ENCODE measurements at places on chromosomes 16 and 17.
A peak's percentile ranks its signal among the peaks of the same experiment; 100 is the strongest.

DNA sequence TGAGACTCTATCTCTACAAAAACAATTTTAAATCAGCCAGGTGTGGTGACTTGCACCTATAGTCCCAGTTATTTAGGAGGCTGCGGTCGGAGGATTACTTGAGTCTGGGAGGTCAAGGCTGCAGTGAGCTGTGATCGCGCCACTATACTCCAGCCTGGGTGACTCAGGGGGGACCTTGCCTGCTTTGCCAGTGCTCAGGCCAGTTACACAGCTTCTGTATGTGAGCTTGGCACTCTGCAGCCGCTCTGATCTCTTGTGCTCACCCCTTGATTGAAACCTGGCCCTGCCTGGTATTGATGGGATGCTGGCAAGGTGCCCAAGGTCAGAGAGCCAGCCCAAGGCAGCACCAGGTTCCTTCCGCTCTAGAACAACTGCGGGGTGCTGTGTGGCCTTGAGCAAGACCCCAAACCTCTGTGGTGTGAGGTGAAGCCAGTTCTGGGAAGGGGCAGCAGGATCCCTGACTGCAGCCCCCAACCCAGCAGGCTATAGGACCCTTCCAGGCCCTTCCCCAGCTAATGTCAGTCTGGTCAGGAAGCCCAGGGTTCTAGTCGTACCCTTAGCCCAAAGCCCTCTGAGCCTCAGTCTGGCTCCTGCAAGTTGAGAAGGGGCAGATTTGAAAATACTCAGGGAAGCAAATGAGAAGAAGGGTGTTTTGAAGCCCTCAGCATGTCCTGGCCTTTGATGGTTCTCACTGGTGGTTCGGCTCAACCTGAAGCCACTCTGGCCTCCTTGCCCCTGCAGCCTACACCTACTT is 18.9 kb downstream of the MMP15 start:
- no peak for DNase-seq

- no peak for DNase-seq
Measured at GRCh38 chr16:24741862-24742261, 12.4 kb downstream of the TNRC6A start.

DNA sequence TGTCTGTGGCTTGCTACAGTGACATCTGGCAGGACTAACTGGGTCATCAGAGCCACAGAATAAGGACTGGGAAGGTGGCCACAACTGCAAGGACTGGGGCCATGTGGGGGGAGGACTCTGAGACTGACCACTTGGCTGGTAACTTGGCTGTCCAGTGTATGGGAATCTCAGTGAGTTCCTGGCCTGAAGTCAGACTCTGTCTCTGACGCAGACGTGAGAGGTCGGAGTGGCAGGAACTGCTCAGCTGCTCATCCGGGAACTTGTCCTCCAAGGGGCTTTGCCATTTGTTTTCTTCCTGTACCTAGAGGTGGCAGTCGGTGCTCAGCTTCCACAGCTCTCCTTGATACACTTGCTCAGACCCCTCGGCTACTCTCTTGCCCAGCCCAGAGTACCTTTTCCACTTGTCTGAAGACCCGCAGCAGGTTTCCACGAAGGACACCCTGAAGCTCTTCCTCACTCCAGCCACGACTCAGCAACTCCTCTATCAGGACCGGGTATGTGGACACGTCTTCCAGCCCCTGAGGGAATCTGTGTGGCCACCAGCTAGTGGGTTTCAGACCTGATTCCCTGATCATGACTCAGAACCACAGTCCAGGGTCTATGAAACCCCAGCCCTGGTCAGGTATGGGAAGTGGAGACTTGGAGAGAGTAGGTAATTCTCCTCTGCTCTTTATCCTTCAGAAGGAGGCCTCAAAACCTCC is 7.3 kb upstream of the DPEP3 start:
- DNase-seq: no peak

DNA sequence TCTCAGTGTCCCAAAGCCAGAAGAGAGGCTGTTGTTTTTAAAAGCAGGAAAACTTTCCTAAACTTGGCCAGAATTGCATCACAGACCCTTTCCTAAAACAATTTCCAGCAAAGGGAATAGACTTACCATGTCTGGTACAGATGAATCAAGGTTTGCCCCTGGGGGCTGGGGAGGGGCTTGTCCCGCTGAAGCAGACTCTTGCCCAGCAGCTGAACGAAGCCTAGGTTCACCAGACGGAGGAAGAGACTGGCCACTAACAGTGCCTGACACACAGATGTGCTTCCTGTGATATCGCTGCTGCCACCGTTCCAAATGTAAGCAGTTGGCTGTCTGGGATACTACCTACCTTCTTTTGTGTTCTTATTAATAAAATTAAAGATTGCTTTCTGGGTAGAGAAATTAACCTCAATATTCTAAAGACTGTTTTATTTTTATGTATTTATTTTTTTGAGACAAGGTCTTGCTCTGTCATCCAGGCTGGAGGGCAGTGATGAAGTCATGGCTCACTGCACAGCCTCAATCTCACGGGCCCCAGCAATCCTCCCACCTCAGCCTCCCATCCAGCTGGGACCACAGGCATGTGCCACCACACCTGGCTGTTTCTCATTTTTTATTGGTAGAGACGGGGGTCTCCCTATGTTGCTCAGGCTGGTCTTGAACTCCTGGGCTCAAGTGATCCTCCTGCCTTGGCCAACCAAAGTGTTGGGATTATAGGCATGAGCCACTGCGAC is 13.5 kb downstream of the PRCD start:
- DNase-seq: no peak

GRCh38 chr16:57271063-57271345 is 13.5 kb downstream of the PLLP start:
- no peak for DNase-seq

- no peak for DNase-seq
Measured at GRCh38 chr16:57562669-57563486, 20.4 kb downstream of the ADGRG5 start.

DNA sequence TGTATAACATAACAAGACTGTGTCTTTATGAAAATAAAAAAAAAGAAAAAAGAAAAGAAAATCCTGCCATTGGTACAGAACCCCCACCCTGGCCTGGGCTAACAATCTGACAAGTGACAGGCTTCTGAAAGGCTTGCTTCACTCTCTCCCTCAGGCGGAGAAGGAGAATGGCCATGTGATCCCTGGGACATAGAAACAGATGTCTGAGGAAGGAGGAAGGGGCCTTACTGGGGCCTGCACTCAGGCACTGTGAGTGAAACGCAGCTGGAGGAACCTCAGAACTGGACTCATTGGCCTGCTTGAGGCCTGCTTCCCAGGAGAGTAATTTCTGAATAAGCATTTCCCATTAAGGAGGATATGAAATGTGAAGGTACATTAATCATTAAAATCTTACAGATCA is 17.5 kb downstream of the MAP3K14 start:
- DNase-seq: no peak

DNA sequence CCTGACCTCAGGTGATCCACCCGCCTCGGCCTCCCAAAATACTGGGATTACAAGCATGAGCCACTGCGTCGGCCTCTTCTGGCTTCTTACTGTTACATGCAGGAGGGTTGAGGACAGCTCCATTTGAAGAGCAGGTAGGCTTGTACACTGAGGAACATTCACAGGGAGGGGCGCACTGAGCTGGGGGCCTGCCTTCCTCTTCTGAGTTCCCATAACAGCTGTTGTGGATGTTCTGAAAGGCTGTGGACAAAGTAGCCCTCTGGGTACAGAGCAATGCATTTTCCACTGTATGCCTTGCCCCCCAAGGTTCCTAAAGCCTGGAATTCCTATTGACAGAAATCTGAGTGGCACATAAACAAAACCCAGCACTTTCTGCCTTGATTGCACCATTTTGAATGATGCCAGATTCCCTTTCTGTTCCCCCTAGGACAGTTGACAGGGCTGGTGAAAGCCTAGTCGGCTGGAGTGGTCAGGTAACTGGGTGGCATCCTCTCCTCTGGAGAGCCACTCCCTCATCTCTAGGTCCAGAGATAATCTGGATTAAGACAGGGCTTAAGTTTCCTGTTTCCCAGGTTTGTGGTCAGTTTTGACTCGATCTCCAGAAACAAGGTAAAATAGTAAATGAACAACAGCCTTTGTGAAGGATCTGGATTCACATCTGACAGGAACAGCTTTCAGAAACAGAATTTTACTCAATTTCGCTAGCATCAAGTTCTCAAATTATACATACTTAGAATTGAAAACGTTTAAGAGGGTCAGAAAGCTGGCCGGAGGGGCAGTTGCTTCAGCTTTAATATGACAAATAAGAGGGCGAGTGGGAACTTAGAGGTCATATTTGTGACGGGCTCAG is 1.3 kb upstream of the CDK5R1 start:
- DNase-seq: no peak

- peak; percentile 40 for DNase-seq
Measured at GRCh38 chr17:10613775-10614513, 43.2 kb downstream of the MYH3 start.

DNA sequence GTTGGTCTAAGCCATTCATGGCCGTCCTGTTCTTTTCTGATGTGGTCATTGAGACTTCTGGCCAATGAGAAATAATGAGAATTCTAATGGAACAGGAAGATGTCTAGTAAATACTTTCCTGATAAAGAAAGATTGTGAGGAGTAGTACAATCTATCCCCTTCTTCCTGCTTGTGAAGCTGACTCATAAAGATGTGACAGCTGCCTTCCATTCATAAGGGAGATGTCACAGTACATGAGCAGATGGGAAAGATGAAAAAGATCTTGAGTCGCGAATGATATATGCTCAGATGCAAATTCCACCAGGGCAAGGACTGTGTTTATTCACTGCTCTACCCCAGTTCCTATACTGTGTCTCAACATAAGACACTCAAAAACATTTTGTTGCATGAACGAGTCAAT is 111.7 kb upstream of the FOXF1 start:
- no peak for DNase-seq

DNA sequence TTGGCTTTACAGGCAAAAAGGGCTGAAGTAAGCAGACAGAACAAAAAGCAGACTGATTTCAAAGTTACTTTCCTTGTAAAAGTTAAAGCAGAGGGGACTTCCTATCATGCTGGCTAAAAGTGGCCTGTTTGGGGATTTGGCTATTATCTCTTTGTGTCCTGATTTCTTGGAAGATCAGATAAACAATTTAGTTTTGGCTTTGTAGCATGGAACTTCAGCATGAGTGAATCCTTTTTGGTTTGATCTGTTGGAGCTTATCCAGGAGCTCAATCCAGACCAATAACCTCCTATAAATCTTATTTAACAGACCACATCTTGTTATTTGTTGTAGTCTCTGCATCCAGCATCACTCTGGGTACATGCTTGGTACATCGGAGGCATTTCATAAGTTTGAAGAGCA is 8.9 kb upstream of the RNF112 start:
- DNase-seq: no peak

DNA sequence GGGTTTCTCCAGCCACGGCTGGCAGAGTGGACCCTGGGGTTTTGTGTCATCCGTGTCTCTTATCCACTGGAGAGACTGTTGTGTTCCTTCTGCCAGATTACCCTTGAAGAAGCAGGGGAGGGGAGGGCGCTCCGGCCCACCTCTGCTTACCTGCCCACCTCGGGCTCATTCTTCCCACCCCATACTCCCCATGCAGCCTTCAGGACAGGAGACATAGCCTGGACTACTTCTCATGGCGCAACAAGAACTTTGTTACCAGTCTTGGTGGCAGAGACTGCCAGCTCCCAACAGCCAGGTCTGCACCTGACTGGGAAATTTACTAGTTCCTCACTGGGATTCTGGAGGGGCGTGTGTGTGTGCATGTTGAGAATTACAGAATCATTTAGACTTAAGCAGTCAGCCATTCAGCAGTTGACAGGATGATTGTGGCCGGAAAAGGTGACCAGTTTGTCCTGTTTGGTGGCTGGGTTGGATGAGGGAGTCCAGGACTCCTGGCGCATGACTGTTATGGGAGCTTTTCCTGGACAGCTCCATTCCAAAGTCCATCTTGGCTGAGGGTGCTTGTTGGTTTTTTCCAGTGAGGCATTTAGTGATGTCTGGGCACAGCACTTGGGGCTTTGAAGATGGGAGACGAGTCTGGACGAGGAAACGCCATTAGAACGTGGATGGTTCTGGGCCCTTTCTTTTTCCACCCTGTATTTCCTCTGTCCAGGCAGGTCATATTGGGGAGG is 8.7 kb downstream of the GSE1 start:
- DNase-seq: no peak

DNA sequence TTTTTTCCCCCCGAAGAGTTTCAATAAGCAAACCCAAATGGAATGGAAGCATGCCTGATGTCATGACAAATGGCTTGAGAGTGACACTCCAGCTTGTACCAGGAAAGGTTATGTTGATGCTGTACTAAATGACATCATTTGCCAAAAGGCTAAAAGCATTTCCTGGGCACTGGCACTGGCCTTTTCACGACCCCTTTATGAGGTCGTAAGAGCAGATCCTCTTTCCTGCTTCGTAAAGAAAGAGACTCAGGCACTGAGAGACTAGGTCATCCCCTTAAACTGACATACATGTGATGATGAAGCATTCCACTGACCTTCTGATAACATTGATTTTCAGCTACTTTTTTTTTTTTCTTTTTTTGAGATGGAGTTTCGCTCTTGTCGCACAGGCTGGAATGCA is 30.5 kb downstream of the CEP295NL start:
- DNase-seq: no peak

GRCh38 chr17:896953-897661 is 82.5 kb downstream of the NXN start:
- DNase-seq: no peak

DNA sequence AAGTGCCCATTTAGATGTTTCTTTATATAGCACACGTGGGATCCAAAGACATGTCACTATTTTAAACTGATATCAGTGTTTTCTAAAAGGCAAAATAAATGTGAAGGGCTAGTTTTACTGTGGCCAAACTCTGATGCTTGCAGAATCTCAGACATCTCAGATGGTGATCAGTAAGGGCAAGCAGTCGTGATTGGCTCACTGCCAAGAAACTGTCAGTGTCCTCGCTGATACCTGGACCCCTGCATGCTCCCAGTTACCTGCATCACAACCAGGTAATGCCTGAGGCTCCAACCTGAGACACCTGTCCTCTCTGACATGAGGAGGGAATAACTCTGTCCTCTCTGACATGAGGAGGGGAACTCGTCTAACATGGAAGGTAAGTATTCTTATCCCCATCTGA is 114.0 kb downstream of the SPECC1 start:
- no peak for DNase-seq
